ENCODE measurements at places on chromosomes 2 and 18.

DNA sequence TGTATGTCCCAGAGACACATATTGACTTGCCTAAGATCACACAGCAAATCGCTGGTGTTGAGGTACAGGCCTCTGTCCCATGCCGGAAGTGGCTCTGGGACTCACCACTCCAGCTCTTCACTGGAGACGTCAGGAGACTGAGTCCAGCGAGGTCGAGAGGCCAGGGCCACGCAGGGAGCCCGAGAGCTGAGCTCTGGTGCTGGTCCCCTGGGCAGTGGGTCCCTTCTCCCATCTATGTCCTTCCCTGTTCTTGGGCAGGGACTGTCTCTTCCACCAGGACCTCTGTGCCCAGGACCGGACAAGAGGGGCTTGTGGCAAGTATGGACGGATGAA, 62.4 kb upstream of the TWIST2 start:
- no peaks in the 10 kb centered on the region for H3K4me1 ChIP-seq
- no peaks in the 10 kb centered on the region for H3K36me3 ChIP-seq
- no peak overlapping the region for H3K4me3 ChIP-seq
- H3K27me3 ChIP-seq, result no peaks in the 10 kb centered on the region

- no peak for DNase-seq
- no peaks in the 10 kb centered on the region for H3K4me1 ChIP-seq
- no peak overlapping the region for H3K4me3 ChIP-seq
- H3K36me3 ChIP-seq, result peaks cover 15% of the 10 kb centered on the region
These were observed 83.4 kb downstream of the FANCL start for GRCh38 chr2:58157754-58158153.

DNA sequence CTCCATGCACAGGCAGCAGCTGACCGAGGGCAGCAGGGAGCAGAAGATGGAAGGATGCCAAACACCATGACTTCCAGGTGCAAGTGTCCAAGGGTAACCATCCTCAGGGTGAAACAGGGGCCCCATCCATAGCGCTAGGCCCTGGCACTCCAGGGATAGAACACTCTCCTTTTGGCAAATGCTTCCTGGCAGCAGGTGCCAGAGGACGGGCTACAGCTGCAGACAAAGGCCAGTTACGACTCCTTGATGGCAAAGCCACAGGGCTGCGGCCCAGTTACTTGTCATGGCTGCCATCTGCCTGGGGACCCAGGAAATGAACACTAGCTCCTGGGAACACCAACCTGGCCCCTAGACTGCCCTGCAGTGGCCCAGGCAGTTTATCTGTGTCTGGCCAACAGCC, 178.8 kb downstream of the TMEM163 start:
- no peaks in the 10 kb centered on the region for H3K36me3 ChIP-seq
- H3K27ac ChIP-seq, result no peak overlapping the region
- no peaks in the 10 kb centered on the region for H3K27me3 ChIP-seq
- no peak for DNase-seq

GRCh38 chr18:8794156-8794933, 89.0 kb downstream of the MTCL1 start:
- H3K4me1 ChIP-seq, result peaks cover 6% of the 10 kb centered on the region
- no peaks in the 10 kb centered on the region for H3K27me3 ChIP-seq
- no peak overlapping the region for H3K27ac ChIP-seq
- DNase-seq, result no peak
- no peak overlapping the region for H3K4me3 ChIP-seq

DNA sequence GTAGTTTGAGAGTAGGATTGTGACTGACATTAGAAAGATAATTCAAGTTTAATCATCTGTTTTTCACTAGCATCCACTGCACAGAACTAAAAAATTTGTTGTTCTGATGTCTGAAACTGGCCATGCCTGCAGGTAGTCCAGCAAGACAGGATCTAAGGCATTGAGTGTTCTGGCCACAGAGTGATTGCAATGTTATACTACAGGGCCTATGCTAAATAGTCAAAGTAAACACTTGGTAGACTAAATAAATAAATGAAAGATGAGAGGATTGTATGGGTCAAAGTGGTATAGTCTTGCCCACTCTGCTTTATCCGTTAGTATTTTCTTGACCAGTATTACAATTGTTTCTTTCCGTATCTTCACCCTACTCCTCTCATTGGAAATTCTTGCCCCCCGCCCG, 27.6 kb upstream of the FANCL start:
- H3K4me3 ChIP-seq, result no peak overlapping the region
- no peak for DNase-seq
- no peak overlapping the region for H3K27ac ChIP-seq
- no peaks in the 10 kb centered on the region for H3K36me3 ChIP-seq
- no peaks in the 10 kb centered on the region for H3K4me1 ChIP-seq

DNA sequence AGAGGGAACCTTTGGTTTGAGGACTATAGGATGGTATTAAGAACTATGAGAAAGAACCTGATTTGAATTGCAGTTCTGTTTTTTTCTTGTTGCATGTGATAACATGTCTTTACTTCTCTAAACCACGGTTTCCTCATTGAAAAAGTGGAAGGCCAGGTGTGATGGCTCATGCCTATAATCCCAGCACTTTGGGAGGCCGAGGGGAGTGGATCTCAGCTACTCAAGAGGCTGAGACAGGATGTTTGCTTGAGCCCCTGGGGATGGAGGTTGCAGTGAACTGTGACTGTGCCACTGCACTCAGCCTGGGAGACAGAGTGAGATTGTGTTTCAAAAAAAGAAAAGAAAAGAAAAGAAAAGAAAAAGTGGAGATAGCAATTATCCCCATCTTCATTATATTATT, 32.3 kb downstream of the SCN9A start:
- H3K27ac ChIP-seq, result no peak overlapping the region
- H3K27me3 ChIP-seq, result no peaks in the 10 kb centered on the region
- no peaks in the 10 kb centered on the region for H3K36me3 ChIP-seq
- no peak for DNase-seq

- H3K36me3 ChIP-seq, result no peaks in the 10 kb centered on the region
- H3K4me1 ChIP-seq, result no peaks in the 10 kb centered on the region
- H3K27ac ChIP-seq, result no peak overlapping the region
- DNase-seq, result no peak
- no peak overlapping the region for H3K4me3 ChIP-seq
- no peaks in the 10 kb centered on the region for H3K27me3 ChIP-seq
These were observed 133.6 kb downstream of the SOCS6 start for GRCh38 chr18:70422391-70422965.

GRCh38 chr2:83081826-83082690, 1377.0 kb downstream of the SUCLG1 start:
- no peak for DNase-seq
- H3K4me3 ChIP-seq, result no peak overlapping the region
- H3K4me1 ChIP-seq, result no peaks in the 10 kb centered on the region

DNA sequence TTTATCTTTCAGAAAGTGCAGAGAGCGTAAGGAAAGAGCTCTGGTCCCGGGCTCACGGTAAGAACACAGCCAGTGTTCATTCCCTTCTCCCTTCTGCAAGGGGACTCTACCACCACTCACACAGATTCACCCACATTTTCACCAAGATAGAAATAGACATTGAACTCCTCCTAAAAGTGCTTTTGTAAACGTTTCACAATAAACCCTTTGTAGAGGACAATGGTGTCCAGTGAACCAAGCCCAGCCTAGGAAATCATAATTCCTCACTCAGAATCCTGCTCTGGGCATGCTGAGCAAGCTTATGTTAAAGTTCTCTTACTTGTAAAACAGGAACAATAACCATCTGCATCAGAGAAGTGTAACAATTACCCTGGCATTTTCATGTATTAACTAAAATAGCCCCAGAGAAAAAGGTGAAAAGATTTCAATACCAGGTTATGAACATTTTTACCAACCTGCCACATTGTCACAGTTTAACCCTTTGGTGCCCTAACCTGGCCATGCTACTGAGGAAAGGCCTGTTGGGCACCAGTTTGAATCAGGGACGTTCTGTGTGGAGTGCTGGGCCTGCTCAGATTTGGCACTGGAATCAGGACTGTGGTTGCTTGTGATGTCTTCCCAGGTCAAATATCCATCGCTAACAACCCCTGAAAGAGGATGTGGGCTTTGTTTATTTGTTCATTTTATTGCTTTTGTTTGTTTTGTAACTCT, 22.5 kb upstream of the NDUFV2 start:
- no peaks in the 10 kb centered on the region for H3K4me1 ChIP-seq
- H3K4me3 ChIP-seq, result no peak overlapping the region
- DNase-seq, result no peak
- no peaks in the 10 kb centered on the region for H3K27me3 ChIP-seq
- no peak overlapping the region for H3K27ac ChIP-seq
- no peaks in the 10 kb centered on the region for H3K36me3 ChIP-seq

DNA sequence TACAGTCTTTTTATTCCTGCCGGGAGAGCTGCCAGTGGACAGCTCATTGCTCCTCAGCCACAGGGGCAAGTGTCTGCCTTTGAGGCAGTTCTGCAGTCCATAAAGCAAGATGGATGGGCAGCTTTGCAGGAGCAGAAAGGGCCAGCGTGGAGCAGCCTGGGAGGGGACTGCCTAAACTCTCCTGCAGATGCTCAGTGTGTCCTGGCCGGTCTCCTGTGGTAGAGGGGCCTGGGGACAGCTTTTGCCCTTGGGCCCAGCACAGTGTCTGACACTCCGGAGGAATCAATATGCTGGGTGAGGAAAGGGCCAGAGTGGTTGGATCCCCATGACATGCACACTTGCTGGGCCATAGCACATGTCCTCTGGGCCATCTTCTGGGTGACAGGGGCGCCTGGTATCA, 65.7 kb upstream of the DAPL1 start:
- no peak for DNase-seq
- peaks cover 6% of the 10 kb centered on the region for H3K27me3 ChIP-seq
- H3K36me3 ChIP-seq, result no peaks in the 10 kb centered on the region
- no peak overlapping the region for H3K4me3 ChIP-seq

- H3K4me3 ChIP-seq, result no peak overlapping the region
- DNase-seq, result no peak
- H3K27ac ChIP-seq, result no peak overlapping the region
- H3K27me3 ChIP-seq, result peaks cover 25% of the 10 kb centered on the region
These were observed 3.6 kb upstream of the TFCP2L1 start for GRCh38 chr2:121288454-121289231.

GRCh38 chr2:187842978-187843847, 289.0 kb upstream of the TFPI start:
- no peak overlapping the region for H3K4me3 ChIP-seq
- DNase-seq, result no peak
- H3K27ac ChIP-seq, result no peak overlapping the region
- no peaks in the 10 kb centered on the region for H3K36me3 ChIP-seq
- no peaks in the 10 kb centered on the region for H3K27me3 ChIP-seq

GRCh38 chr2:175948191-175948590, 53.9 kb downstream of the LNPK start:
- no peaks in the 10 kb centered on the region for H3K4me1 ChIP-seq
- H3K36me3 ChIP-seq, result peaks cover 6% of the 10 kb centered on the region
- H3K27ac ChIP-seq, result no peak overlapping the region

GRCh38 chr18:57915865-57916582, 112.9 kb upstream of the ATP8B1 start:
- H3K4me3 ChIP-seq, result no peak overlapping the region
- no peaks in the 10 kb centered on the region for H3K4me1 ChIP-seq
- H3K27me3 ChIP-seq, result no peaks in the 10 kb centered on the region
- H3K36me3 ChIP-seq, result no peaks in the 10 kb centered on the region
- DNase-seq, result no peak
- no peak overlapping the region for H3K27ac ChIP-seq

- H3K4me1 ChIP-seq, result peaks cover 5% of the 10 kb centered on the region
- H3K36me3 ChIP-seq, result no peaks in the 10 kb centered on the region
- H3K4me3 ChIP-seq, result no peak overlapping the region
- DNase-seq, result no peak
- no peak overlapping the region for H3K27ac ChIP-seq
- no peaks in the 10 kb centered on the region for H3K27me3 ChIP-seq
These were observed 48.1 kb upstream of the MSH2 start for GRCh38 chr2:47354848-47355204.

DNA sequence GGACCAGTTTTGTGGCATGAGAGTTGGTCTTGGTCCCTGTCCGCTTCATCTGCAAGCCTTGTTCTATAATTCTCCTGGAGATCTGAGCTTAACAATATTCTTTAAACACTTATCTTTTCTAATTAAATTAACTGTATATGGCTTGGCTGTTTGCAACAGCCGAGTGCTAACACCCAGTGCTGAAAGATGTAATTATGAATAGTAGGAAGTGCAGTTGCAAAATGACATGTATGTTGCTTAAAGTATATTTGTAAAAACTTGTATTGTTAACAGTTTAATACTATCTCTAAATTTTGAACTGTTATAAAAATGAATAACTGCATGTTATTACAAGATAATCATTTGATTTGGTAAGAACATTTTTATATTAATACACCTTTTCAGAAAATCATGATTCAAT, 45.1 kb downstream of the CCDC102B start:
- H3K27me3 ChIP-seq, result no peaks in the 10 kb centered on the region
- H3K27ac ChIP-seq, result no peak overlapping the region
- no peak overlapping the region for H3K4me3 ChIP-seq
- no peaks in the 10 kb centered on the region for H3K4me1 ChIP-seq
- no peak for DNase-seq

GRCh38 chr2:10360460-10360849, 57.8 kb downstream of the HPCAL1 start:
- H3K4me3 ChIP-seq, result no peak overlapping the region
- no peak for DNase-seq
- H3K36me3 ChIP-seq, result peaks cover 7% of the 10 kb centered on the region
- H3K27ac ChIP-seq, result no peak overlapping the region
- no peaks in the 10 kb centered on the region for H3K4me1 ChIP-seq

DNA sequence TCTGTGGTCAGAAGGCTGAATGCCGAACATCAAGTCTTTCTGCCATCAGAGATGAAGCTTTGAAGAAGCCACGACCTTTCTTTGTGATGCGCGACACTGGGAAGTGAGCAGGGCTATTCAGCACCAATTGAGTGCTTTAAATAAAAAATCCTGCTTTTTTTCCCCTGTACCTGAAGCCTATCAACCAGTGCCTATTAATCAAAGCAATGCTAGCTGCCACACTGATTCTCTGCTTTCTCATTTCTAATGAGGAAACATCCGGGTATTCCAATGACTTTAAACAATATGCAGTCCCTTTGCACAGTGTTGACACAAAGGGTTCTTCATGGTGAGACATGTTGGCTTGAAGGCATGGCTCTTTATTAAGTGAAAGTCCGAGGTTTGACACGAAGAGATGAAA, 88.0 kb downstream of the GALR1 start:
- peaks cover 5% of the 10 kb centered on the region for H3K27me3 ChIP-seq
- H3K27ac ChIP-seq, result no peak overlapping the region
- H3K36me3 ChIP-seq, result no peaks in the 10 kb centered on the region
- no peak for DNase-seq
- no peak overlapping the region for H3K4me3 ChIP-seq

- DNase-seq, result no peak
- H3K4me3 ChIP-seq, result no peak overlapping the region
- no peak overlapping the region for H3K27ac ChIP-seq
- no peaks in the 10 kb centered on the region for H3K27me3 ChIP-seq
- H3K36me3 ChIP-seq, result no peaks in the 10 kb centered on the region
These were observed 18.5 kb upstream of the EFR3B start for GRCh38 chr2:25023333-25023732.

GRCh38 chr2:219570194-219570923, 980 bp downstream of the OBSL1 start:
- DNase-seq, result no peak
- peak overlapping the region; percentile 70 for H3K4me3 ChIP-seq
- H3K36me3 ChIP-seq, result no peaks in the 10 kb centered on the region
- H3K4me1 ChIP-seq, result peaks cover 5% of the 10 kb centered on the region

GRCh38 chr2:205714058-205714776, 31.9 kb downstream of the NRP2 start:
- peak overlapping the region; percentile 44 for H3K27ac ChIP-seq
- peaks cover 20% of the 10 kb centered on the region for H3K4me1 ChIP-seq
- H3K36me3 ChIP-seq, result no peaks in the 10 kb centered on the region
- no peak overlapping the region for H3K4me3 ChIP-seq
- DNase-seq, result no peak

- no peaks in the 10 kb centered on the region for H3K27me3 ChIP-seq
- no peak overlapping the region for H3K27ac ChIP-seq
- no peaks in the 10 kb centered on the region for H3K36me3 ChIP-seq
- DNase-seq, result no peak
- H3K4me3 ChIP-seq, result no peak overlapping the region
These were observed 33.1 kb upstream of the DYNAP start for GRCh38 chr18:54557958-54558357.

All from tibial artery (tissue), 4 donors.